ENCODE measurements at places on chromosomes 13 and 19.

- no peak for DNase-seq
Measured at GRCh38 chr19:34503531-34504272, 22.1 kb downstream of the WTIP start.

- no peak for DNase-seq
Measured at GRCh38 chr13:39599012-39599411, 4.0 kb downstream of the LHFPL6 start.

DNA sequence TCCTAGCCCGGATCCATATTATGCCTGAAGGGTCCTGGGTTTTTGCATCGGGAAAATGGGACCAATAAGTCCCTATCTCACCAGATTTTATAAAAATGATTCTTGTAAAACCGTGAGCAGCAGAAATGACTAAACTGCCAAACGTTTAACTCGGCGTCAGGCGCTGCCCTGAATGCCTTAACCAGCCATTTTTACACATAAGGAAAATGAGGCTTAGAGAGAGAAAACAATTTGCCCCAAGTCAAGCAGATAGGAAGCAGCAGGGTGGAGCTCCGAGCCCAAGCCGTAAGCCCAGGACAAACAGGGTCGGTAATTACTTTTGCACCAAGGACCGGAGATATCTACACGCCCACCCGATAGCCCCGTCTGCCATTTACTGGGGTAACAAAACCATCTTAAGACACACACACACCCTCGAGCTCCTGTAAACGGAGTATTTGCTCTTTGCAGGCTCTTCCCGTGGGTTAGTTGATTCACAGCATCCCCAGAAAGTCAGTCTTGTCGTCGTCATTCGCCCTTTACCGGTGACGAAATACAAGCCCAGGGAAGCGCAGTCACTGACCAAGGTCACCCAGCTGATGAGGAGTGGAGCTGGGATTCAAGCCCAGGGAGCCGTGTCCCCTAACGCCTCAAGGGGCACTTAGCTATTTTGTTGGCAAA lies 16.0 kb upstream of the MRI1 start:
- DNase-seq, result no peak

- no peak for DNase-seq
Measured at GRCh38 chr13:51235756-51236490, 13.7 kb downstream of the FAM124A start.

- DNase-seq, result no peak
Measured at GRCh38 chr19:47479701-47480503, 4.1 kb downstream of the KPTN start.

DNA sequence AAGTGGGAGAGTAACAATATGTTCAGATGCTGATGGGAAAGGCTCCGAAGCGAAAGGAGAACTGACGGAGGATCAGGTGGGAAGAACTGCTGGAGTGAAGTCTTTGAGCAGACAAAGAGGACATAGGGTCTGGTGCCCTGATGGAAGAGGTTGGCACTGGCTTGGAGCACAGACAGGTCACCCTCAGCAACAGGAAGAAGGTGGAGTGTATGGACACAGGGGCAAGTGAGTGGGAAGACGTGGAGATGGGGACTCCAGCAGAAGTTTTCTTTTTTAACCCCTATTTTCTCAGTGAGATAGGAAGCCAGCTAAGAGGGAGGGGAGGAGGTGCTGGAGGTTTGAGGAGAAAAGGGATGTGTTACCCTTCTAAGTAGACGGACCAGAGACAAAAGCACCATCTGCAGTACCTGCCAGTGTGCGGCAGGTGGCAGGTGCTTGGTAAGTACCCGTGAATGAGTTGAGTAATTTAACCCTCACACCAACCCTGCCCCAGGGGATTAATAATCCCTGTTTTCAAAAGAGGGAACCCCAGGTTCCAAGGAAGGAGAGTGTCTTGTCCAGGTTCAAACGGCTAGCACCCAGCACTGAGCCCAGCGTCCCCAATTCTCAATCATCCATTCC lies 11.2 kb downstream of the HAS1 start:
- no peak for DNase-seq

- DNase-seq, result no peak
Measured at GRCh38 chr19:52896431-52897137, 851 bp downstream of the ZNF320 start.

GRCh38 chr13:106376401-106377112 lies 158.9 kb downstream of the EFNB2 start:
- no peak for DNase-seq

GRCh38 chr19:18349524-18350128 lies 9.2 kb downstream of the PGPEP1 start:
- DNase-seq, result no peak

GRCh38 chr13:77896536-77896935 lies 22.1 kb downstream of the EDNRB start:
- no peak for DNase-seq

DNA sequence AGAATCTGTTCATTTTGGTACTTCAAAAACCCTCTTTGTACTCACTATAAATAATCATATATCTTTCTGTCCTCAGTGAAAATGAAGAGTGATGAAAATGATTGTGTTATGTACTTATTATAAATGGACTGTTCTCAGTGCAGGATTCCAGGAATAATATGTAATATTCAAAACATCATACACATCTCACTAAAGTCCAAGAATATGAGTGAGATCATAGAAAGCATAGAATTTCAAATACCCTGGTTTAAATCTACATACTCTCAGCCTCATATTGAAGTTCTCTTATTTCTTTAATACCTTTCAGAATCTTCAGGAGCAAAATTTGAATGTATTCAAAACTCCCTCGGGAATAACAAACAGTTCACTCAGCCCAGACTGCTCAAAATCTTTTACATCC lies 868.0 kb downstream of the SLITRK6 start:
- DNase-seq, result no peak

DNA sequence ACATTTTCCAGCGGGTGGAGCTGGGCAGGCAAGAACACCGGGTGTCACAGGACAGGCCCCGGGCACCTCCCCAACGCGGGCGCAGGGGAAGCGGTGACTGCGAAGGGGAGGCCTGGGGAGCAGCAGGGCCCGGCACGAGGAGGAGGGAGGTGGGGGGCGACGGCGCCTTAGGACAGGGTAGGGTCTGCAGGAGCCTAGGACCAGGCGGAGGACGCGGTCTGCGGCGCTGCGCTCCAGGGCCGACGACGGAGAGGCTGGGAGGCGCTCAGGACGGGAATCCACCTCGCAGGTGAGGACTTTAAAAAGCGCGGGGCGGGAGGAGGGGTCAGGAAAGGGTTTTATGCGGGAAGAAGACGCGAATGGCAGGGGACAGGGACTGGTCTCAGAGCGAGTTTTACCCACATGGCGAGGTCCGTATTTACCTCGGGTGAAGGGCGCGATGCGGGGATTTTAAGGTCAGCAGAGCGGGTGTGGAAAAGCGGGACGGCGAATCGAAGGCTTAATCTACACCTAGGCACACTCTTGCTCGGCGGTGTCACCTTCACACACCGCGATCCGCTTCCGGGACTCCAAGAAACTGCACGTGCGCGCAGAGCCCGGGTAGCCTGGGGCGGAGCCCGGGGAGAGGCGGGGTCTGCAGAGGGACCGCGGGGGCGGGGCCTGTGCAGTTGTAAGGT lies 13.5 kb downstream of the ERVV-2 start:
- DNase-seq, result no peak

DNA sequence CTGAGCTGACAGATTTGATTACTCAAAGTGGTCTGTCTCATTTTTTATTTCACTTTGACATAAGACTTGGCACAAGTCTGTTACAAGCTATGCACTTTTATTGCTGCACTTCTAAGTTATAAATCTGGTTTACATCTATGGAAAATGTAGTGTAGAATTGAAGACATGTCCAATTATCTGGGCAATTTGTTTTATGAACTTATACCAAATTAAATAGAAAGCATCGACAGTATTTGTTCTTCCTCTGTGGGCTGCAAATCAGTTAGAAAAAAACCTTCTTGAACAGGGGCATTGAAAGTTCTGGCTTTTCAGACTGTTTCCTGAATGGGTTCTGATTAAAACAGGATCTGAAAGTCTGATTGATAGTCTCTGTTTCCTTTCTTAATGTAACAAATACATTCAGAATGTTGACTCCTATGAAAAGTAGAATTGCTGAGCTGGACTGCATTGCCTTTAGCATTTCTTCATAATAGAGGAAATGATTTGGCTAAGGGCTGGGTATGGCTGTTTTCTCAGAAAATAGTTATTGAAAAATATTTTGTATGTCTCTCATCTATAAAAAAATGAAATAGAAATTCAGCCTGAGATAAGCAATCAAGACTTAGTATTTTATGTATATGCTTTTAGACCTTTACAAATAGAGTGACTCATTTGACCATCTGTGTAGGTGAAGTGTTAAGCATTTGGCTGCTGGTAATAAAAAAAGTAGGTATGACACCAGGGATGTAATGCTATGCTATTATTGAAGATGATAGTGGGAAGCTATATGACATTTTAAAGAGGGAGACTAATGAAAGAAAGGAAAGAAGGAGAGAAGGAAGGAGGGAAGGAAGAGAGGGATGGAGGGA lies 210.9 kb upstream of the SPRY2 start:
- no peak for DNase-seq

DNA sequence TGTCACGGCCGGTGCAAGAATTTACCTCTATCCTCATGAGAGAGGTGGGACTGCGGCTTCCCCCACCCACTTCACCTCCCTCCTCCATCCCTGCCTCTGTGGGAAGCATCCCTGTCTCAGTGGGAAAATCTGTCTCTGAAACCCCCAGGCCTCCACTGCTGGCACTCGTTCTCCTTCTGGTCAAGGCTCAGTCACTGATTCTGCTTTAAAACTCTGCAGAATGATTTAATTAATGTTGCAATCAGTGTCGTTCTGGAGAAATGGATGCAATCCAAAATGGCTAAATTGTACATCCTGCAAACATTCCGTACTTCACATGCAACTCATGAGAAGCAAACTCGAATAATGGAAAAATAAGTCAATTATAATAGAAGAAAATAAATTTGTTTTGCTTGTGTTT lies 5.6 kb downstream of the RASL11A start:
- no peak for DNase-seq

- DNase-seq, result no peak
Measured at GRCh38 chr13:59834801-59835200, 328.9 kb downstream of the DIAPH3 start.

- DNase-seq, result no peak
Measured at GRCh38 chr19:43351998-43352746, 1.3 kb upstream of the CD177 start.

DNA sequence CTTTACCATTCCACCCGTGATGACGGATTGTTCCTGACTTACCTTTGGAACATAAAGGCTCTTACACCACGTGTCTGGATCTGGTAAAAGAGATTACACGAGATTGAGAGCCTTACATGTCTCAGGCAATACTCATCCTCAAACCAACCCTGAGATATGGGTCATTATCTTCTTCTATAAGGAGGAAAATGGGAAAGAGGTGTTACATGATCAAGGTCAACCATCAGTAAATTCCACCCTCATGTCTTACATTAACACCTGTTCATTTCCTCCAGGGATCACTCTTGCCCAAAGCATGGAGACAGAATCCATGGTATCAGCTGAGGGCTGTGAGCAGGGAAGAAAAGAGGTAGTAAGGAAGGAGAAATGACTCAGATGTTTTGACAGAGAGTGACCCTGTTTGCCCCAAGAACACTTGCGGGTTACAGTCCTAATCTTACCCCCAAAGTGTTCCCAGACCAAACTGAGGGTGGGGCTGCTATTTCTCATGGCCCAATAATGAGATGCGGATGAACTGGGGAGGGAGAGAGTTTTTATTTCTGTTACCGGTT lies 19.6 kb downstream of the LILRB4 start:
- no peak for DNase-seq
